Osteocyte (in vitro differentiated cells): ENCODE measurements at places on chromosomes 7 and 10. TPM values are rescaled to one million over a fixed set of nuclear protein-coding genes. Genes with fewer than 3 reads are reported as not detected.

- no peak overlapping the region for H3K27ac ChIP-seq
- H3K4me1 ChIP-seq = no peaks in the 10 kb centered on the region
- no peak for DNase-seq
- no peaks in the 10 kb centered on the region for H3K36me3 ChIP-seq
Observed at GRCh38 chr7:50333221-50333651, 28.7 kb downstream of the IKZF1 start.

GRCh38 chr10:46232666-46233065 is 54.1 kb upstream of the ANTXRL start:
- no peaks in the 10 kb centered on the region for H3K36me3 ChIP-seq
- H3K4me1 ChIP-seq = no peaks in the 10 kb centered on the region
- H3K27me3 ChIP-seq = peaks cover 18% of the 10 kb centered on the region
- no peak overlapping the region for H3K27ac ChIP-seq
- no peak overlapping the region for H3K4me3 ChIP-seq

- no peaks in the 10 kb centered on the region for H3K4me1 ChIP-seq
- H3K27ac ChIP-seq = no peak overlapping the region
- no peak for DNase-seq
- H3K36me3 ChIP-seq = no peaks in the 10 kb centered on the region
- H3K4me3 ChIP-seq = no peak overlapping the region
Observed at GRCh38 chr7:154906201-154906600, 96.7 kb downstream of the PAXIP1 start.

GRCh38 chr10:102255404-102255803 is 10.1 kb downstream of the GBF1 start:
- DNase-seq = no peak
- H3K27ac ChIP-seq = no peak overlapping the region
- H3K4me1 ChIP-seq = peaks cover 5% of the 10 kb centered on the region
- H3K36me3 ChIP-seq = peaks cover 8% of the 10 kb centered on the region
- no peak overlapping the region for H3K4me3 ChIP-seq

DNA sequence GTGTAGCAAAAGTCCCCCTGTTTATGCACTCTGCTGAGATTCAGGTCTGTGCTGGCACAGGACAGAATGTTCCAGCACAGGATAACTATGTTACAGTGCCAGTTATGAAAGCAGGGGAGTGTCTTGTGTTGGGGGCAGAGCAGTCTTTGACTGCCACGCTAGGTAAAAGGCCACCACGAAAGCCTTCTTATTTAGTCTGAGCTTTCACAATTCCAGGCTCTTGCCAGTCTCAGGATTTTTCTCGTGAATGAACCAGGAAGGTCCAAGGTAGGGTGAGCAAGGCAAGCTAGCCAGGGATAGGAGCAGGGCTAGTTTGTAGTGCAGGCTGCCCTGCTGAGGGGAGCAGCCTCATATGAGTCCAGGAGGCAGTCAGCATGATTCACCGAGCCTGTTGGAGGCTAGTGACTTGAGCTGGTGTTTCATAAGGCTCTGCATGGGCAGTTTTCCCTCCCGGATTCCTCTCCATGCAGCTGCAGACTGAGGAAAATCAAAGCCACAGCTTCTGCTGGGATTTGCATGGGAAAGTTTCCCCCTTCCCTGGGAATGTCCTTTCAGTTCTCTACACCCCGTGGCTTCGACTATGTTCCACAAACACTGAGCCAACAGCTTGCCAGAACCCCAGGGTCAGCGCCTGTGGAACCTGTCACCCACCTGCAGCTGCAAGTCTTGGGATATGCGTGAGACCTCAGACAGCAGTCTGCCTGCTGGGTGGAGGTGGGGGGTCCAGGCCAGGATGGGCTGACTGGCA is 112.3 kb downstream of the JCAD start:
- H3K27me3 ChIP-seq = no peaks in the 10 kb centered on the region
- H3K36me3 ChIP-seq = no peaks in the 10 kb centered on the region
- DNase-seq = peak; percentile 87
- peaks cover 71% of the 10 kb centered on the region for H3K4me1 ChIP-seq

DNA sequence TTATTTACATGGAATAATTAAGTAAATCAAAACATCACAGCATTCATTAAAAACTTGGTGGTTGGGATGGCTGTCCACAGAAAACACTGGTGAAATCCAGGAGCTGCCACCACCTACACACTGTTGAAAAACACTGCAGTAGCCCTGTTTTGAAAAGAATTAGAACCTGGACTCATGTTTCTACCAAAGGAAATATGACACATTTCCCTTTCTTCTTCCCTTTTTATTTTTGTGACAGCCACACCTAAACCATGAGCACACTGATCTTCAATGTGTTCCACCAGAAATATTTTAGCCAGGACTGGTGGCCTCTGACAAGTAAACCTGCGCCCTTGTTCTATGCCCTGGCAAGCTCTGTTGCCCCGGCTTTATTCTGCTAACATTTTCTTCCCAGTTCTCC is 3.3 kb downstream of the TMEM140 start:
- DNase-seq = no peak
- no peak overlapping the region for H3K27ac ChIP-seq
- peaks cover 1% of the 10 kb centered on the region for H3K36me3 ChIP-seq

DNA sequence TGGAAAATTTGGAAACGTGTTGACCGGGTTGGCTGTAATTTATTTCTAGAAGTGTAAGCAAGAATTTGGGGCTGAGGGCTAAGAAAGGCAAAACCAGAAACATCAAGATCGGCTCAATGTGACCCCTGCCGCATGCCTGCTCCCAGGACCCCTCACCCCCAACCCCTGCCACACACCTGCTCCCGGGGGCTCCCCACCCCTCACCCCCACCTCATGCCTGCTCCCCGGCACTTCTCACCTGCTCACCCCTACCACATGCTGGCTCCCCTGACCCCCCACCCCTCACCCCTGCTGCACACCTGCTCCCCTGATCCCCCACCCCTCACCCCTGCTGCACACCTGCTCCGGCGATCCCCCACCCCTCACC is 19.0 kb upstream of the CFAP46 start:
- peaks cover 21% of the 10 kb centered on the region for H3K27me3 ChIP-seq
- peaks cover 8% of the 10 kb centered on the region for H3K4me1 ChIP-seq
- no peak for DNase-seq
- no peak overlapping the region for H3K4me3 ChIP-seq
- no peak overlapping the region for H3K27ac ChIP-seq

DNA sequence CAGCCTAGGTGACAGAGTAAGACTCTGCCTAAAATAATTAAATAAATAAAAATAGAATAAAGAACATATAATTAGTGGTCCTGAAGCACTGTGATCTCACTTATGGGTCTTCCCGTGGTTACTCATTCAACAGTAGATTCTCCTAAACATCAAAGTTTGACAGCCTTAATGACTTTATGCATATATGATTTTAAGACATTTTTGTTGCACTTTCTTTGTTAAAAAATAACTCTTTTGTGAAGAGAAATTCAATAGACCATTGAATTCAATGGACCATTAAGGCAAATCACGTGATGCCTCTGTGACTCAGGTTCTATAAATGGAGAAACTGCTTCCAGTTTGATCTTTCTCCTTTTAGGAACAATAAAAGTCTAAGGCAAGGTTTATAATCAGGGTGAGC is 59.6 kb downstream of the ATOH7 start:
- no peak overlapping the region for H3K4me3 ChIP-seq
- no peaks in the 10 kb centered on the region for H3K27me3 ChIP-seq
- peaks cover 3% of the 10 kb centered on the region for H3K36me3 ChIP-seq
- DNase-seq = no peak
- no peak overlapping the region for H3K27ac ChIP-seq

- H3K36me3 ChIP-seq = peaks cover 2% of the 10 kb centered on the region
- peak overlapping the region; percentile 50 for H3K27ac ChIP-seq
- H3K27me3 ChIP-seq = no peaks in the 10 kb centered on the region
- no peak overlapping the region for H3K4me3 ChIP-seq
Observed at GRCh38 chr7:46811529-46811928, 770.4 kb downstream of the TNS3 start.

- H3K4me1 ChIP-seq = no peaks in the 10 kb centered on the region
- DNase-seq = no peak
Observed at GRCh38 chr10:121418126-121418777, 180.0 kb downstream of the FGFR2 start.

GRCh38 chr10:101284101-101284743 is 55.0 kb upstream of the LBX1 start:
- no peaks in the 10 kb centered on the region for H3K36me3 ChIP-seq
- DNase-seq = no peak
- no peak overlapping the region for H3K27ac ChIP-seq
- peaks cover 6% of the 10 kb centered on the region for H3K4me1 ChIP-seq

DNA sequence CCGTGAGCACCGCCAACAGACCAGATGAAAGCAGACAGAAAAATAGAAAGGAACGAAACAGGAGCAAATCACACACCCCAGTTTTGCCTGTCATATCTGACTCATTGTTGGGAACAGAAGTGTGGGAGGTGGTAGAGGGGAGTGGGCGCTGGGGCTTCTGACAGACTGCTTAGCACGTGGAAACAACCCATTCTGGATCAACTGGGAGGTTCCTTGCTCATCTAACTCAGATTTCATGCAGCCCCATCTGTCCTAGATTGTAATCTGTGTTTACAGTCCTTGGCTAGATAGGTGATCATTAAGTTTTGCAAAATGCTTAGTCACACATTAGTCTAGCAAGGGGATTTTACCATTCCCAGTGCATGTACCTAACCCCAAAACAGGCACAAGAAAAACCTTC is 154.1 kb downstream of the NRP1 start:
- no peaks in the 10 kb centered on the region for H3K27me3 ChIP-seq
- H3K4me1 ChIP-seq = peaks cover 34% of the 10 kb centered on the region
- DNase-seq = no peak
- peak overlapping the region; percentile 84 for H3K27ac ChIP-seq
- H3K4me3 ChIP-seq = no peak overlapping the region
- H3K36me3 ChIP-seq = peaks cover 58% of the 10 kb centered on the region

GRCh38 chr7:1844951-1845390 is 174.9 kb downstream of the ELFN1 start:
- H3K36me3 ChIP-seq = no peaks in the 10 kb centered on the region
- no peak overlapping the region for H3K4me3 ChIP-seq
- no peak for DNase-seq
- no peak overlapping the region for H3K27ac ChIP-seq

DNA sequence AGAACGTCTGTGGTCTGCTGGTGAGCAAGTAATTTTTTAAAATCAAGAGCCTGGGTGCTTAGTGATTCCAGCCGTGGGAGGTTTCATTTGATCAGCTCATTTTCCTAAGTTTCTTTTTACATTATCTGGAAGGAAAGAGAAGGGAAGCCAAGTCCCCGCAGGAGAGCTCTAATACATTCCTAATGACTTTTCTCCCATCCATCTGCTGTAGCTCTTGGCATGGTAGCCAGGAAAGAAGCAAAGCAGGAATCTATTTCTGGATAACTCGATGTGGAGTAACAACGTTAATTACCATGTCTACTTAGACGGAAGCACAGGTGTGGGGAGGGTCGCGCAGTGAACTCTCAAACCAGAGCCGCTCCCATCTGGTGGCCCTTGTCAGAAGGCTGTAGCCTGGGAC is 121.9 kb downstream of the PAXIP1 start:
- no peaks in the 10 kb centered on the region for H3K4me1 ChIP-seq
- no peaks in the 10 kb centered on the region for H3K36me3 ChIP-seq
- H3K27ac ChIP-seq = no peak overlapping the region
- H3K4me3 ChIP-seq = no peak overlapping the region

MYL7 gene
- total RNA-seq = not detected in 2 replicates

PAPSS2 gene
- 18.5 and 21.9 TPM in 2 replicates for total RNA-seq

EGFR gene
- total RNA-seq = 56.2 and 56.5 TPM in 2 replicates

ANKRD16 gene
- 8.8 and 9.5 TPM in 2 replicates for total RNA-seq

HMX2 gene
- not detected in 2 replicates for total RNA-seq

ZDHHC16 gene
- 46.9 and 50.9 TPM in 2 replicates for total RNA-seq

MOGAT3 gene
- total RNA-seq = not detected in 2 replicates

GNAT3 gene
- total RNA-seq = not detected in 2 replicates

UNC5B gene
- total RNA-seq = 13.0 and 13.1 TPM in 2 replicates
